ENCODE measurements at places on chromosomes 1 and 21. TPM values are rescaled to one million over a fixed set of nuclear protein-coding genes. Genes with fewer than 3 reads are reported as not detected.

DNA sequence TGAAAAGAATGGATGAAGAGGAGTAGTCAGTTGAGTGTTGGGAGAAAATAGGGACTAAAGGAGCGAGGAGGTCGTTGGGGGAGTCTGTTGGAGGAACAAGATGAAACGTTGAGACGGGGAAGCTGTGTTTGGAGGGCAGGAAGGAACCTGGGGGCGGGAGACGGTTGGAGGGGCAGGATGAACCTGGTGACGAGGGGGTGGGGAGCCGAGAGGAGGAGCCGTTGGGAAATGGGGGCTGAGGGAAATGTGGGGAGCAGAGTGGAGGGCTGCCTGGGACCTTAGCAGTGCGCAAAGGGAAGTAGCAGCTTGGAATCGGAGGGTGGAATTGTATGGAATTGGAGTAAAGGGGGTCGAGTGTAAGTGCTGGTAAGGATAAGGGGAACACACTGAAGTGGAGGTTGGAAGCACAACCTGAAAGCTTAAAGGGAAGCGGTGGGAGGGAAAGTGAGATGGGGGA, 630 bp downstream of the MTF2 start:
- DNase-seq: no peak

Gene SMCP
- not detected for total RNA-seq

- no peak for DNase-seq
Observed at GRCh38 chr1:239816081-239816782, 275.5 kb upstream of the FMN2 start.

DNA sequence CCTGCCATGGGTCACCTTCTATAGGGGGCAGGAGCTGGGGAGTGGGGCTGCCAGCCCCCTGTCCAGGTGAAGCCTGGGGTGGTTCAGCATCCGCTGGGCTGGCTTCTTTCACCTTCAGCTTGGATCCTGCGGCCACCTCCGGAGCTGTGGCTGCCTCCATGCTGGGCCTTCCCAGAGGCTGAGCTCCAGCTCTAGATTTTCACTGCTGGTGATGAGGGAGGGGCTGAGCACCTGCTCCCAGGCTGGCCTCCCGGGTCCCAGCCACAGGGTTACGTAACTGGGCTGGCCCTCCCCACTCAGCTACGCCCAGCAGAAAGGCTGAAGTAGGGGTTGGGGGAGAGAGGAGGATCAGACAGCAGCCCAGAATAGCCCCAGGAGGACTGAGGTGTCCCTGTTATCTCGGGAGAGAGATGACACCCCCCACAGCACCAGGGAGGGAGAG, at the start of gene MYBPHL:
MYBPHL (minus strand) TSS at position 180 of the 442 bp plus-strand sequence; CDS start at position 160, 20 bp downstream.
- no peak for DNase-seq

Gene CASQ1
- total RNA-seq: 0.21 TPM

DNA sequence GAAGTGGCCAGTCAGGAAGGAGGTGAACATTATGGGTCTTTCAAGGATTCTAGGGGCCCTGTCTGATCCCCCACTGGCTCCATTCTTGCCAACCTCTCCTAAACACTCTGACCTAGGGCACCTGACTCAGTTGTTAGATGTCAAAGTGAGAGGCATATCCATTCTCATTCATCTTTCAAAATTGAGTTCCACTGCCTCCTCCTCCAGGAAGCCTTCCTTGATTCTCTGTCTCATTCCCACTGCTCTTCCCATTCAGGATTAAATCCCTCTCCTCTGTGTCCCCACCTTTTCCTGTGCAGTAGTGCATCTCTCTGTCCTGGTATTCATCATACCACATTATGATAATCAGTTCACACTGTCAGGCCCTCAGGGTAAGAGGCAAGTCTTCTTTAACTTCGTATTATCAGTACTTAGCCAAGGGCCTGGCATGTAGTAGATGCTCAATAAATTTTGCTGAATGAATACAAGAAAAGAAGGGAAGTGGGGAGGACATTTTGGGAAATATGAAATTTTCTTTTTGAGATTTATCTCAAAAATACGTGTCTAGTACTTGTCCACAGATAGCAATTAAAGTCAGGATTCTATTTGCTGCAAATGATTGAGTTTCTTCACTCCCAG, 61.8 kb upstream of the ITPKB start:
- no peak for DNase-seq

DNA sequence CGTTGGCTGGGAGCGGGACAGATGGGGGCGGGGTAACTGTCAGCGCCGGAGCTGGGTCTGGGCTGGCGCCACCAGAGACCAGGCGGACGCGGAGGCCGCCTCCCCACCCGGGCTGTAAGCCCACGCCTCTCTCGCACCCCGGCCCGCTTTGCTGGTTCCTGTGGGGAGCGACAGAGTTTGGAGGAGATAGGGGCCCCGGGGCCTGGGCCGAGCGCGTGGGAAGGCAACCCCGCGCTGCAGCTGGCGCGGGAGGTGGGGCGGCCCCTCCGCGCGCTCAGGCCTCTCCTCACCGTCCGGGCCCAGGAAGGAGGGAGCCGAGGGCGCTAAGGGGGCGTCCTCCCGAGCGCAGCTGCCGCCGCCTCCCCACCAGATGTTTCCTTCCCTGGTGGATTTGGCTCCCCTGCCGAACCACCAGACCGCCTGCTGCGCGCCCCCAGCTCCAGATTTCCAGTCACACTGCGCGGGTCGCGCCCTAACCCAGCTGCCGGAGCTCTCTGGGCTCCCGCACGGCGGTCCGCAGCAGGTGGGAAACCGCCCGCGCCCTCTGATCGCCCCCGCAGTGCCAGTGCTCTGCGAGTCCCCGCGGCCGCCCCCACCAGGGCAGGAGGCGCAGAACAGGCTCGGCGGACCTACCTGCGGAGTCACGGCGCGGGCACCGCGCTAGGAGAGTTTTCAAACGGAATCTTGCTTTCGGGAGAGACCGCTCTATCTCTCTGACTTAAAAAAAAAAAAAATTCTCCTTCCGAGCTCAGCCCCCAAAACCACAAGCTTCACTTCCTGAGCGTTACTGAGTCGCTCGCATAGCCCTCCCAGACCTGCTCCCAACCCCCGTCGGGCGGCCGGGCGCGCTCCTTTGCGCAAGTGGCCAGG, 1.1 kb downstream of the GFI1 start:
- no peak for DNase-seq

GRCh38 chr21:16086936-16087335, 357.2 kb downstream of the USP25 start:
- DNase-seq: no peak

- DNase-seq: no peak
Observed at GRCh38 chr1:2248854-2249558, 20.9 kb downstream of the SKI start.

GRCh38 chr1:233509526-233509925, 104.4 kb upstream of the KCNK1 start:
- no peak for DNase-seq

Gene CD84
- total RNA-seq: 14.2 TPM

- DNase-seq: no peak
Observed at GRCh38 chr1:106613861-106614260, 442.6 kb upstream of the PRMT6 start.

Gene MAP3K7CL
- total RNA-seq: 7.7 TPM

DNA sequence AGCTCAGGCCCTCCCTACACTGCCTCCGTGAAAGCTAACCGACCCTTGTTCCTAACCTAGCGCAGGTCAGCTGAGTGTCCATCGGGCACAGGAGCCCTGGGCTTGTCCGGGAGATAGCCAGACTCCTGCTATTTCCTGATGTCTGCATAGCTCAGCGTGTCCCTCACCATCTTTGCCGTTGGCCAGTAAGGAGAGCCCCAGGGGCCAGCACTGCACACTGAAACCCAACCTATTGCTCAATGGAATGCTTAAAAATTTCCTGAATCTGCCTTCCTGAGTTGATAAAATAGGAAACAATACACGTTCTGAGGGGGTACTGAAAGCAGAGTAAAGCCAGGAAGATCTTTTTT, 2.2 kb downstream of the RUNX1 start:
- no peak for DNase-seq

Gene WNT4
- total RNA-seq: not detected

Gene ACOT11
- 0.72 TPM for total RNA-seq

GRCh38 chr1:173258479-173259264, 51.5 kb upstream of the TNFSF4 start:
- no peak for DNase-seq

Gene CRNN
- total RNA-seq: not detected

Gene PRAMEF20
- total RNA-seq: not detected

Gene ZNF697
- 4.8 TPM for total RNA-seq

Gene PANK4
- total RNA-seq: 25.8 TPM

Gene TOE1
- total RNA-seq: 22.3 TPM

Gene PTGS2
- total RNA-seq: not detected

DNA sequence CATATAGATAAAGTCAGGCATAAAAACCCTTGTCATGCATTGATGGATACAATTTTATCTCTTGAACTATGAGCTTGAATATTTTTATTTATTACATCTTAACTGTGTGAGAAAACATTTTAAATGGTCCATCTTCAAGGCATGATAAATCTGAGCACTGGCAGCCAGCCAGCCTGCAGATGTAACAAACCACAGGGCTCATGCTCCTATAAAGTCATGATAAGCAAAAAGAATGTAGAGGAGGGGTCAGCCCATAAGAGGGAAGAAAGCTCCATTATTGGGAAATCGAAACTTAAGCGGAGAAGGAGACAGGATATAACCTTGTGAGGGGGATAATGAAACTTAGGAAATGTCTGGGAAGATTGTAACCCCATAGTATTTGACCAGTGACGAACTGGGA, 839.0 kb downstream of the LRRIQ3 start:
- DNase-seq: no peak

Gene CSF3R
- not detected for total RNA-seq

- DNase-seq: no peak
Observed at GRCh38 chr1:35033346-35033745, 1.6 kb upstream of the ZMYM6 start.

Gene FAM72C
- total RNA-seq: 9.1 TPM

GRCh38 chr1:62457955-62458354, 21.1 kb downstream of the USP1 start:
- DNase-seq: no peak

Gene RAB7B
- total RNA-seq: not detected

- no peak for DNase-seq
Observed at GRCh38 chr1:12511128-12511484, 106.9 kb downstream of the DHRS3 start.

DNA sequence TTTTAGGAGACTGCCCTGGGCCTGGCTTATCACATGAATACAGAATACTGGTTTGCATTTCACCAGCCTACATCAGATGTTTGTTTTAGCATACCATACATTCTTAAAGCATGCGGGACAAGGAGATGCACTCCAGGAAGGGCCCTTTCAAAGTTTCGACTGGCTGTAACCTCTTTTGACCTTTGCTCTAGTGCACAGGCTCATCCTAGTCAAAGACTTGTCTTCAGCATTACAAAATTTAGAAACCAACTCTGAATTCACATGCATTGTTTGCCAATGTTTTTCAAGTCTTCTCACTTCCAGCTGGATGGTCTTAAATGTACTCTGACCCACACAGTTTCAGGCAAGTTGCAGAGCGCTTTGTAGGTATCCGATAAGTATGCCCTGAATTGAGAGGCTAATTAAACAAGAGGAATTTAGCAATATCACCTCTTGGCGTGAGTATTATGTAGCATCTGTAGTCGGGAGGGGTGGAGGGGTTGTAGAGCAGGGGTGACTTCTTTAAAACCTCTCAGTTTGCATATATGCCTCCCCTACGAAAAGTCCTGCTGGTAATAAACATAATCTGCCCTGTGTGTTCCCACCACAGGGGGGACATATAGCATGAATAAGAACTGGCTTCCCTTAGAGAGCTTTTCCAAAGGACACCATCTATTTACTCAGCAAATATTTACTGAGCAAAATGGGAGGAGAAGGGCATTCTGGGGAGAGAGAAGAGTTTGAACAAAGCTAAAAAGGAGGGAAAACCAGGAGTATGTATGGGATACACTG, 24.4 kb upstream of the AHCYL1 start:
- no peak for DNase-seq

DNA sequence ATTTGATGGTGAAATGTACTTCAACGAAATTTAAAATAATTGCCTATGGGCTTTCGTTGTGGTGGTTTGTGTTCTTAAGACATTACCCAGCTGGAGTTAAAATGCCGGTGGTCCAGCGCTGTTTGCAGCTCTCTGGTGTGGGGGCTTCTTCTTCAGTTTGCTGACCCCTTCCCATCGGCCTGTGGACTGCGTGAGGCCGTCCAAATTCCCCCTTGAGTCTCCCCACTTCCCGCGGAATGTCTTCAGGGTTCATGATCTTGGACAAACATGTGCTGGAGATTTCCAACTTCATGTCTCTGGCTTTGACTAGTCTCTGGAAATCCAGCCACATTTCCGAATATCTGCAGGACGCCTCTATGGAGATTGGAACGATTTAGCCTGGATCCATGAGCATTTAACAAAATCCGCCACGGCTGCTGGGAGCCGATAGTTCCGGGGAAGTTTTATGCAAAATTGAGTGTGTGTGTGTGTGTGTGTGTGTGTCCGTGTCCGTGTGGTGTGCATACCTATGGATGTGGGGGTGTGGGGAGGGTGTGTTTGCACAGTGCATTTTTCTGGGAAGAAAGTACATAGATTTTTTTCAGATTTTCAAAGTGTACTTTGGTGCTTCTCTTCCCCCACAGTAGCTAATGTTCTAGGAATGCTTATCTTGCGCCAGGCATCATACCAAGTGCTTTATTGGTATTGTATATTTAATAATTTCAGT, 117.2 kb downstream of the PCP4 start:
- no peak for DNase-seq

- DNase-seq: no peak
Observed at GRCh38 chr1:31782421-31783410, 18.6 kb upstream of the ADGRB2 start.

- DNase-seq: no peak
Observed at GRCh38 chr21:41993744-41994143, 16.4 kb downstream of the ZBTB21 start.

GRCh38 chr21:35367553-35367952, 318.5 kb upstream of the RUNX1 start:
- no peak for DNase-seq

DNA sequence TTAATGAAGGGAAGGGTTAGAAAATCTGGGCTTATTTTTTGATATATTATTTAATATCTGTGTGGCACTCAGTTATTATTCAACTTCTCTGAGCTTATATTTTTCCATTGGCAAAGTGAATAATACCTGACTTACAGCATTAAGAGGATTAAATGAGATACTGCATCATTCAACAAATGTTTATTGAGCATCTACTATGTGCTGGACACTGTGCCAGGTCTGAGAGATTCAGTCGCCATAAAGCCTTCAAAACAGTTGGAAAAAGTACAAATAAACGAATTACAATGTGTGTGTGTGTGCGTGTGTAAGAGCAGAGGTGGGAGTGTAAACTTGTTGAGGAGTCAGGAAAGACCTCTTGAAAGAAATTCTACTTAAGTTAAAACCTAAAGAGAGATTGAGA, 87.9 kb upstream of the CD53 start:
- DNase-seq: no peak

Data from GM12878 (cell line).